ENCODE measurements at places on chromosomes 16 and 17. TPM values are rescaled to one million over a fixed set of nuclear protein-coding genes. Genes with fewer than 3 reads are reported as not detected.

GRCh38 chr17:37791447-37792399 is 46.9 kb upstream of the HNF1B start:
- DNase-seq = peak; percentile 23

DNA sequence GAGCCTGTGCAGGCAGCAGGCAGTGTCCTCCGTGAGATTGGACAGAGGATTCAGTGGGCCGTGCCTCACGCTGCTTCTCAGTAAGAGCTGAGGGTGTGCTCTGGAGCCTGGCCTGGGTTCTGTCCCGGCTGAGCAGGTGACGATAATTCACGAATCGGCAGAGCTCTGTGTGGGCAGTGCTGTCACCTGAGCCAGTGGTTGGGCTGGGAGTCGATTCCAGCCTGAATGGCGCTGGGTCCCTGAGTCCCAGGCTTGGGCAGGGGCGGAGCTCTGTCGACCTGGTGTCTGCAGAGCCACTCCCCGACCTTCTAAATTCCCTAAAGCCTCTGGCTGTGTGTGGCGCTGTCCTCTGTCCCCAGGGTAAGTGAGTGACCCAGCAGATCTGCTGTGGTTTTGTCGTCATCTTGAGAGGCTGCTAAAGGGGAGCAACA is 8.4 kb downstream of the ACSF3 start:
- DNase-seq = no peak

The AOC2 gene
- total RNA-seq = 1.1 TPM

The RRN3 gene
- total RNA-seq = 36.7 TPM

Measured in hepatocyte (in vitro differentiated cells).